Prostate gland (tissue), 2 donors: ENCODE measurements at places on chromosomes 5 and 9.

- no peak for DNase-seq
These were observed 68.5 kb upstream of the SLC25A51 start for GRCh38 chr9:37972351-37972848.

GRCh38 chr5:135318037-135318436 is 81.0 kb downstream of the MACROH2A1 start:
- DNase-seq: no peak

DNA sequence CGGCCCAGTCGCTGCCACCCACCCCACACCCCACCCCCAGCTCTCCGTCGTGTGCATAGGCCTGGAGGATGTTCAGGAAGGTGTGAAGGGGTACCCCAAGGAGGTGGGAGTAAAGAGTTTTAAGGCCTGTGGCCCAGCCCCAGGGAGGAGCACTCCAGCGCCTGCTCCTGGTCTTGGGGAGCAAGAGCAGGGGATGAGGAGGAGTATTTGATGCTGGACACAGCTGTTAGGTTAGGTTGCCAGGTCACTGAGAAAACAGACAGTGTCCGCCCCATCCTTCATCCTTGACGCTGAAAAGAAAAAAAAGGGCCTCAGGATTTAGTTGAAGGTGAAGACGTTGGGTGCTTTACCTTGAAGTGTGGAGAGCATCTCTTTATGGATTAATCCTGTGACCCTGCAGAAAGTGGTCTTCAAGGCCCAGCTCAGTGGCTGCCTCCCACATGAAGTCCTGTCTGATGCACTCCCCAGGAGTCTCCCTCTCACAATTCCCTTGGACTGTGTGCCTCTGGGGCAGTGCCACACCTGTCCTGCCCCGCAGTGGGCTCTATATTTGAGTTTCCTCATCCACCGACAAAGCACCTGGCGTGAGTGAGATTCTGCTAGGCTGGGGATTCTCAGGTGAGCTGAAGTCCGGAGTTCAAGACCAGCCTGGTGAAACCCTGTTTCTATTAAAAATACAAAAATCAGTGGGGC is 101.8 kb downstream of the SPRY4 start:
- DNase-seq: no peak

- DNase-seq: no peak
These were observed 150.3 kb upstream of the SPRY4 start for GRCh38 chr5:142475102-142475513.

DNA sequence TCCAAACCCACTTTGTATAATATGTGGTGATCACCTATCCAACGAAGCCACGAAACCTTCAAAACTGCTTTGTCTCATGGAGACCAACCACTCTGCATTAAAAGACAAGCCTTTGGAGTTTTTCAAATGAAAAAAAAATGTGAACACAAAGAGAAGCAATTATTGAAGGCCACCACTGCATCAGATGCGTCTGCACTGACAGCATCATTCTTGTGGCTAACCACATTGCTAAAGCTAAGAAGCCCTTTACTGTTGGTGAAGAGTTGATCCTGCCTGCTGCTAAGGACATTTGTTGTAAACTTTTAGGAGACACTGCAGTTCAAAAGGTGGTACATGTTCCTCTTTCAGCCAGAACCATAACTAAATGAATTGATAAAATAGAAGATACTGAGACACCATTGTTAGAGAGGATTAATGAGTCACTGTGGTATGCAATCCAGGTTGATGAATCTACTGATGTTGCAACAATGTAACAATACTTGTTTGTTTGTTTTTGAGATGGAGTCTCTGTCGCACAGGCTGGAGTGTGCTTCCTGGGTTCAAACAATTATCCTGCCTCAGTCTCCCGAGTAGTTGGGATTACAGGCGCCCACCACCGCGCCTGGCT is 45.4 kb downstream of the TAF11L14 start:
- DNase-seq: no peak

DNA sequence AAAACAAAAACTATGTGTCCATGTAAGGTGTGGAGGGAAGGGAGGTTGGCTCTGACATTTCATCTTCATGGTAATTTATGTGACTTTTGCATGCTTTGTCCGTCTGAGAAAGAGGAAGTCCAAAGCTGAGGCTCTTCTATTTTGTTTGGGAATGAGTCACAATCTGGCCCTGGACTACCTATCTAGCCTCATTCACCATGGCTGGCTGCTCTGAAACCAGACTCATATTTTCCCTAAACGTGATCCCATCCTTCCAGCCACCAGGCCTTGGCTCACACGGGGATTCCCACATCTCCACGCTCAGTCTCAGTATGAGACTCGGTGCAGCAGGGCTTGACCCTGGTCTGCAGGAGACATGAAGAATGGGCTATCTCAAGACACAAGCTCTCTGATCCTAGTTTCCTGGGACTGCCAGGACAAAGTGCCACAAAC is 672.8 kb downstream of the ACTL7B start:
- DNase-seq: no peak
